ENCODE measurements at places on chromosomes 11 and 22.

- no peak for DNase-seq
These were observed 34.7 kb upstream of the TOLLIP start for GRCh38 chr11:1344056-1344635.

DNA sequence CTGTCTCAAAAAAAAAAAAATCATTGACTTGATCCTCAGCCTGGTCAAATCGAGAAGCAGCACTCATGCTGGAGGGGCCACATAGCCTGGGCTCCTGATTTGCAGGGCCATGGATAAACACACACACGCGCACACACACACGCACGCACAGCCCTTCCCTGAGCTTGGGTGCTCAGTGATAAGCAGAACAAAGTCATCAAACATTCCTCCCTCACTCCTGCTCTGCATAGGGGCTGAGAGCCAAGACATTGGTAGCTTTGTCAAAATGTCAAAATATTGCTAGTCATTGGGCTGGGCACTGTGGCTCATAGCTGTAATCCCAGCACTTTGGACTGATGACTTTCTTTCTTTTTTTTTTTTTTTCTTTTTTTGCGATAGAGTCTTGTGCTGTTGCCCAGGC lies 34.0 kb upstream of the A4GALT start:
- DNase-seq, result no peak

- DNase-seq, result no peak
These were observed 9.7 kb downstream of the NADSYN1 start for GRCh38 chr11:71462726-71463125.

GRCh38 chr11:78226684-78227680 lies 38.3 kb downstream of the USP35 start:
- DNase-seq, result no peak

DNA sequence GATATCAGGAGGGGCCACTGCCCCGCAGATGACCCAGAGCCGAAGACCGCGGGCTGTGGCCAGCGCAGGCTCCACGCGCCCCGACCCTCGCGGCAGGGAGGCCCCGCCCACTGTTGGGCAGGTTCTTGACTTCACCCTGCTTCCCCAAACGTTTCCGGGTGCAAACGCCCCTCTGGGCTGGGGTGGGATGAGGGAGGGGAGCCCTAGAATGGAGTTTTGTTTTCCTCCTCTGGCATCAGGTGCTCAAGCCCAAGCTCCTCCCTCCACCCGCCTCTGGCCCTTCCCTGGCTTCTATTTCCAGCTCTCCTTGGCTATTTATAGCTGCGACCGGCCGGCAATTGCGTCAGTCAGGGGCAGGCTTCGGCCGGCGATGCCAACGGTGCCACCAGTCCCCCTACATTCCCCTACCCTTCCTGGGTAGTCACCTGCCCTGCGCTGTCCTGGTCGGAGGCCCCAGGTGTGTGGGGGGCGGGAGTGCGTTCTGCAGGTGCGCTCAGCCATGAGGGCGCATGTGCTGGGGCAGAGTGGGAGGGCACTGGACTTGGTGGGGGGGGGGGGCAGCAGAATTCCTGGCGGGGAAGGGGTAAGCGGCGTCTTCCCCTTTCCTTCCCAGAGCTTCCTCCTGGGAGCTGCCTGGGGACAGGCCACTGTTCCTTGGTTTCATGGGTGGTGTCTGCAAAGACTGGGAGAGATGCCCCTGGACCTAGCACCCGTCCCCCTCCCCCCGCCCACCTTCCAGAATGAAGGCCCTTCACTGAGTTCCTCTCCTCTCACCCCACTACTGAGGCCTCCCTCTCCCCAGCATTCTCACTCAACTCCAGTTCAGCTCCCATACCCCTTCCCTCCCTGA lies 23.6 kb downstream of the DUSP8 start:
- no peak for DNase-seq

DNA sequence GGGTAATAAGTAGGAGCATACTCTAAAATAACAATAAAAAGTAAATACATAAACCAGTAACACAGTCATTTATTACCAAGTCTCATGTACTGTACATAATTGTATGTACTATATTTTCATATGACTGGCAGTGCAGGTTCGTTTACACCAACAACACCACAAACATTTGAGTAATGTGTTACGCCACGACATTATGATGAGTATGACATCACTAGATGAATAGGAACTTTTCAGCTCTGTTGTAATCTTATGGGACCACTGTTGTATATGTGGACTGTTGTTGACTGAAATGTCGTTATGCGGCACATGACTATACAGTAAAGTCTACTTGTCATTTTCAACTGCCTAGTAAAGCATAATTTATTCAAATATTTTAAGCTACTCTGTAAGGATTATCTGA lies 18.6 kb downstream of the KIF18A start:
- DNase-seq, result no peak

GRCh38 chr11:15293975-15294620 lies 179.4 kb downstream of the INSC start:
- no peak for DNase-seq

GRCh38 chr11:70615036-70615875 lies 216.9 kb downstream of the CTTN start:
- no peak for DNase-seq

All from GF-D8 (cell line).